ENCODE measurements at places on chromosomes 6 and 20.

DNA sequence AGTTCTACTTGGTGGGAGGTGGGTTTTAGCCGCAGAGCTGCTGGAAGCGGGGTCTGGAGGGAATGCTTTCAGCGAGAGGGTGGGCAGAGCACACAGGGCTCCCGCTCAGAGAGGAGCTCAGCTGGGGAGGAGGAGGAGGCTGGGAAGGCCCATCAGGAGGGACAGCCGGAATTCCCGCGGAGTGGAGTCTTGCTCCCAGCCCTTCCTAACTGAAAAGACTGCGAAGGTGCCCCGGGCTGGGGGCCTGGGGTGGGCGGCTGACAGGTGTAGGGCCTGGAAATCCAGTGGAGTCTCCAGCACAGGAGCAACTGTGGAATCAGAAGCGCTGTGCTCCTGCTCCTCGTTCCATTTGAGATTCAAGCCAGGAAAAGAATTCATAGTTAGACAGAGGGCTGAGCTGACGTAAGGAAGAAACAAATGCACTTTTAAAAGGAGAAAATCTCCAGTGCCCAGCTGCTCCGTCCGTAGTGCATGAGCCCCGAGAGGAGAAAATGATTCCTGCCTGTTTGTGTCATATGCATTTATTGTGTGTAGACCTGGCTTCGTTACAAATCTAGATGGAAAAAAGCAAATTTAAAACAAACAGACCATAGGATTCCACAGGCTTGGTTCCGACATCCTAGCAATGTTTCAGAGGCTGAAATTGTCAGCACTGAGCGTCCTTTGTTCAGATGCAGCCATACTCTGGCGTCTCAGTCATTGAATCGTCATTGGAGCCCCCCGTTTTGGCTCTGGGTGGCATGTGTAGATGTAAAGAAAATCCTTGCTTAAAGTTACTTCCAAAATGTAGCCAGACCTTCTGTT, 197.7 kb downstream of the SMOC2 start:
- no peak for DNase-seq

DNA sequence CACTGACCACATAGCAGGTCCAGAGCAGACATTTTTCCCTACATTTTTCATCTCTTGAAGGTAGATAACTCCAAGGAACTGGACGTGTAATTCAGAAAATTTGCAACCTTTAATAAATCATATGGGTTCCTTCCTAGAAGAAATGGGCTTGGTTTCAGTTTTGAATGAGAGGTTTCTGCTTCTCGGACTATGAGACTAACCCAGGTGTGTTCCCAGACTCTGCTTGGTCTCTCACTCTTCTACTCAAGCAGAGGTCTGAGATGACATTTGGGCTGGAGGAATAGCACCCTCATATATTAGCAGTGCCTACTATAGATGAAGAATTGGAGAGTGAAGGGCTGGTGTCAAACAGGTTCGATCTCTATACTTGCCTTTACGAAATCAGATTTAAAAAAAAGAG, 231.2 kb downstream of the DOK5 start:
- no peak for DNase-seq

DNA sequence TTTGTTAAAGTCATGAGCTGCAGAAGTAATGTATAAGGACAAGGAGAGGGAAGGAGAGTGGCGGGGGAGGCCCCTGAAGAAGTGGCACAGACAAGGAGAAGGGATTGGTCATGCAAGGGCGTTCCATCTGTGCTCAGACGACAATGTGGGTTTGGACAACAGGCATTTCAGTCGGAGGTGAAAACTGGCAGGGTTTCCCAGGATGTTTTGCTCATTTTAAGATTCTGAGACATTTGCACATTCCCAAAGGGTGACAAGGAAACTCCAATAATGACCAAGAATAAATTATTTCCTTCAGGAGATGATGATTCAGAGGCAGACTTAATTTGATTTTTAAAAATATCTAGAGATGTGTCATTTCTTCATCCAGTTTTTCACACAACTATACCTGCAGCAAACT, 181.8 kb downstream of the HIVEP2 start:
- DNase-seq, result no peak

GRCh38 chr20:47070176-47070575, 175.5 kb downstream of the EYA2 start:
- no peak for DNase-seq

DNA sequence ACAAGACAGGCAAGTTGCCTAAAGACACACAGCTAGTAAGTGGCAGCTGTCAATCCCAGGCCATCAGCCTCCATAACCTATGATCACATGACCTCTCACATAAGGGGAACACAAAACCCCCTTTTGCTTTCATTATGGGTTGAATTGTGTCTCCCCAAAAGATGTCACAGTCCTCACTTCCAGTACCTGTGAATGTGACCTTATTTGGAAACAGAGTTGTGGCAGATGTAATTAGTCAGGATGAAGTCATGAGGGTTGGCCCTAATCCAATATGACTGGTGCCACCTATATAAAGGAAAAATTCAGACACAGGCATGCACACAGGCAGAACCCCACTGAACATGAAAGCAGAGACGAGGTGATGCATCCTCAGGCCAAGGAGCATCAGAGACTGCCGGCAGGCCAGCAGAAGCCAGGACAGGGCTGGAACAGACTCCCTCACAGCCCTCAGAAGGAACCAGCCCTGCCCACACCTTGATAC, 33.6 kb downstream of the GFOD1 start:
- DNase-seq, result no peak

DNA sequence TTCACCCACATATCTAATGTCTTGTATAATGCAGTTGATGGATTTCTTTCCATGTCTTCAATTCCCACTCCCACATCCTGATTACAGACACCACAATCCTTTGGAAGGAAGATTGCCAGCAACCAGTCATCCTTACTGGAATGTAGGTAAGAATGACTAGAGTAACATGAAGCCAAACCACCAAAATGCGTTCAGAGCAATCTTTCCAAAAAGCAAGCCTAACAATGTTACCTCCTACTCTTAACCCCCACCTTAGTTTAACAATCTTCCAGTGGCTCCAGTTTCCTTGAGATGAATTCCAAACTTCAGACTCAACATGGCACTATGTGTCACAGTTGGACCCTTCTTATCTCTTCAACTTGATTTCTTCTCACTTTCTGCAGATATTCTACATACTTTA, 685.6 kb downstream of the DOK5 start:
- no peak for DNase-seq

DNA sequence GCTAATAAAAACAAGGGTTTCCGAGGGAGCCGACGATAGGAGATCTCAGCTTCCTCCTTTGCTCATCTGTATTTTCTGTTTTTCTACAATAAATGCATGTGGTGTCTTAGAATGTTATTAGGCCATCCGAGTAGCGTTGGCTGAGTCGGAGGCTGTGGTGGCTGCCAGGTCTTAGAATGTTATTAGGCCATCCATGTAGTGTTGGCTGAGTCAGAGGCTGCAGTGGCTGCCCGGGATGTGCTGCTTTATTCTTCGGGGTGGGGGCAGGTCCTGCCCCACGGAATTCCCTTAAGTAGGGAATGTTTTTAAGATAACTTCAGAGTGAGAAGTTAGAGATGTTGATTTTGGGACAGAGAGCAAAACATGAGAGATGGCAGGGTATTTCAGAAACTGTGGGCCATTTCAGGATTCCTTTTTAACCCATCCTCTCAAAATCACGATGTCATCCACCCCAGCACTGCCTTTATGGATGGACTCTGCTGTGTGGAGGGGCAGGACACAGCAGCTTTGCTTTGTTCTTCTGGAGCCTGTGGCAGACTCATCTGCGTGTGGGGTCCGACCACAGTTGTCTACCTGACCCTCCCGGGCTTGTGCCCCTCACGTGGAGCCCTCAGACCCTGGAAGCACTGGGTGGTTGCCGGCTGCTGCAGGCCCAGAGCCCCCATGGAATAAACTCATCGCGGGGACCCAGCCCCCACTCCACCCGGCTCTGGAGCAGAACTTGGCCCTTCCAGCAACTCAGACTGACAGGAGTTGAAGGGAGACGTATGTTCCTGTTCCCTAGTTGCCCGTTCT, 20.4 kb downstream of the OSBPL2 start:
- peak; percentile 44 for DNase-seq

Measured in BJ (cell line).